ENCODE measurements at places on chromosomes 6 and 20.

- DNase-seq = no peak
Measured at GRCh38 chr6:67775333-67775732, 859.7 kb upstream of the ADGRB3 start.

GRCh38 chr20:63022501-63022900, 15.7 kb upstream of the BHLHE23 start:
- DNase-seq = no peak

- no peak for DNase-seq
Measured at GRCh38 chr6:131995917-131996316, 44.7 kb upstream of the CCN2 start.

DNA sequence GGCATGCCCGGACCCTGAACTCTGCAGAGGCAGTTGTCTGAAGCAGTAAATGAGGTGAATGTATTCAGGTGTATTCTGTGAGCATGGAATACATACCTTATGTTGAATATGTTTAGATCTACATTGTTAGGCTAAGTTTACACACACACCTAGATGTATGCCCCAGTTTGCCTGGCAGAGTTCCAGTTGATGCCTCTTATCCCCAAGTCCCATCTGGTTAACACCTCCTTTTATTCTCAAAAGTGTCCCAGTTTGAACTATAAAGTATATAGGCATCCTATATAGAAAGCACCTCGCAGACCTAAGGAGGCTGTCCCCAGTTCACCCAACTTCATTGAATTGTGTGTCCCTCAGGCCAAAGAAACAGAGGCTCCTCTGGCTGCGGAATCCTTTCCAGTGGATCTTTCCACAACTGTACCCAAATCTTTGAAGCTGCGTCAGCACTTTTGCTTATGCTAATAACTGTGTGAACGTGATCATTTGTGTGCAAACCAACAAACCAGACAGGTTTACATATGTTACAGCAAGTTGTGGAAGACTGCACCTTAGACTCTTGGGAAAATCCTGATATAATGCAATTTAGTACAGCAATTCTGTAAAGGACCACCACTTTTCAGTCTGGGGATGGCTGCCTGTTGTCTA, 4.8 kb upstream of the DHX35 start:
- no peak for DNase-seq

DNA sequence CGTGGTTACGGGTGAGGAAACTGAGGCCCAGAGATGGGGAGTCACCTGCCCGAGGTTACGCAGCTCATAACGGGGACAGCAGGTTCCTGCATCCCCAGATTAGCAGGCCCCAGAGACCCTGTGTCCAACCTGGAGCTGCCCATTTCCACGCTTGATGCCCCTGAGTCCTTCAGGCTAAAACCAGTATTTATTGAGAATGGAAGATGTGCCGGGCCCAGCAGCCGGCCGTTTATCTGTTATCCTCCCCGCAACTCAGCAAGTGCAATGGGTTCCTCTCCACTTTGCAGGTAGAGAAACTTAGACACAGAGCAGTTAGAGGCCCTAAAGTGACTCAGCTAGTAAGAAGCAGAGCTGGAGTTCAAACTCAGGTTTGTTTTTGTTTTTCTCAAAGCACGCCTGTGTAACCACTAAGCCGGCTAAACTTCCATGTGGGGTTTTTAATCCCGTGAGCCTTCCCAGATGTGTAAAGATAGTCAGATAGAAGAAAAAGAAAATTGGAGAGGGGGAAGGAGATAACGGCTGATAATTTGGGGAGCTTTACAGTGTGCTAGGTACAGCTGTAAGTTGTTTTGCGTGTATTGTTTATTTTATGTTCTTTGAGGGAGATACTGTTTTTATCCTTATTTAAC, 775 bp downstream of the PFDN4 start:
- no peak for DNase-seq

DNA sequence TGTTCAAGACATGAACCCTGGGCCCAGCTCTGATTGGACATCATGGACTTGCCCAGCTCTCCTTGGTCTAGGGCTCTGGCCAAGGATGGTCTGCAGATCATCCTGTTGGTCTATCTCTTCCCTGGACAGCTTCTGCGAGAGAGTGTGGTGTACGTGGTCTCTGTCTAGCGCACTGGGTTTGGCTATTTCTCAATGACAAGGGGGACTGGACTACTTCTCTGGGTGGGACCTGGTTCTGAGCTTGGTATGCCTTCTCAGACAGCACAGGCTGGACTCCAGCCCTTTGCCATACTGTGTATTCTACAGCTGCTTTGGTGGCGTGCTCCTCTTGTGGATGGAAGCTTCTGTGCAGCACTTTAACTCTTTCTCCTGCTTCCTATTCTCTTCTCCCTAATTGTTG, 8.5 kb upstream of the RAET1E start:
- DNase-seq = no peak

DNA sequence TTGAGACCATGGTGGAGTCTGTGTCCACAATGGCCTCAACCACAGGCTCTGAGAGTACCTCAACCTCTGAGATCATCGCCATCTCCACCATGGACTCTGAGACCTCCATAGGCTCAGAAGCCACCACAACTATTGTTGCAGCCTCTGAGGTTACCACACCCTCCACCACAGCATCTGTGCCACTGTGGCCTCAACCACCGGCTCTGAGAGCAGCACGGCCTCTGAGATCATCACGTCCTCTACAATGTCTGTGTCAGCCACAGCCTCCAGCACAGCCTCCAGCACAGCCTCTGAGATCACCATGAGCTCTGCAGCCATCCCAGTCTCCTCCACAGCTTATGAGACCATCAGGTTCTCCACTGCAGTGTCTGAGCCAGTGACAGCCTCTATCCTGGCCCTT, 19.4 kb upstream of the MUC21 start:
- no peak for DNase-seq

- DNase-seq = no peak
Measured at GRCh38 chr20:33023439-33024242, 7.8 kb upstream of the BPIFB6 start.

DNA sequence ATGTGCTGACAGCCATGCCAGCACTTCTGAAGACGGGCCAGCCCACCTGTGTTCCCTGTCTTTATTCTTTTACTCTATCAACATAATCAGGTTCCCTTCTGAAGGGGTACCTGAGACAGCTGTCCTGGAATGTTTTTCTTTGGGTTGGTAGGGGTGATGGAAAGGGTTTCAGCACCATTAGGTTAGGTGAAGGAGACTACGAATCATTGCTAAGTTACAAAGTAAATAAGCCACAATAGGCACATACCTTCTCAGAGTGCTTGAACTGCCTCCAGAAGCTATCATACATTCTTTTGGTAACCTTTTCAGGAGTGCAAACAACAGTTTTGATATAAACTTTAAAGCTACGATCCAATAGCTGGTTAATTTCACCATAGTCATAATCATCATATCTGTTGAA, 106.3 kb downstream of the SESN1 start:
- DNase-seq = no peak

- no peak for DNase-seq
Measured at GRCh38 chr20:4170621-4171537, 155.5 kb upstream of the RNF24 start.

DNA sequence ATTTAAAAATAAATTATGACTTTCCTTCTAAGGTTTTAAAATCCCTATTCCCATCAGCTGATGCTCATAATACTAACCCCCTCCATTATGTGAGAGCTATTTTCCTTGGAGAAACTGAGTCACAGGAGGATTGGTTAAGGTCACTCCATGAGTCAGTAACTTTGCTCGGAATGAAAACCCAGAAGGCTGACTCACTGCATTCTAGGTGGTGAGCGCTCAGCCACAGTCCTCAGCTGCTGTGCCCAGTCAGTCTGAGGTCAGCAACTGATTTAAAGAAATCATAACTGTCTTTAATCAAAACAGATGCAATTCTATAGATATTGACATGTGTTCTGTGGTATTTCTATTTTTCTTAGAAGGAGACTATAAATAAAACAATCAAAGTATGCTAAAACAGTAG, 359.2 kb downstream of the GJA1 start:
- no peak for DNase-seq

DNA sequence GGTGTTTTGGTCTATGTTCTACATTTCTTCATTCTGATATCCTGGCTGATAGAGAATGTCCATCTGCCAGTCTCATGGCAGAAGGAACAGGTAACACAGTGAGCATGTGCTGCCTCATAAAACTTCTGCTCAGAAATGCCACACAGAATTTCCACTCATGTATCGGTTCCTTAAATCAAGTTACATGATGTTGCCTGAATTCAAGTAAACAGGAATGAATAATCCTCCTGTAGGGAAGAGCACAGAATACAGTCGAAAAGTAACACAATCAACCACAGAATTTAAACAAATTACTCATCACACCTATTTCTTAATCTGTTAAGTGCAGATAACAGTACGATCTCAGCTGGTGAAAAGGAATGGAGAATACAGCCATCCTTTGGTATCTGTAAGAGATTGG, 74.7 kb downstream of the FAM217A start:
- no peak for DNase-seq

DNA sequence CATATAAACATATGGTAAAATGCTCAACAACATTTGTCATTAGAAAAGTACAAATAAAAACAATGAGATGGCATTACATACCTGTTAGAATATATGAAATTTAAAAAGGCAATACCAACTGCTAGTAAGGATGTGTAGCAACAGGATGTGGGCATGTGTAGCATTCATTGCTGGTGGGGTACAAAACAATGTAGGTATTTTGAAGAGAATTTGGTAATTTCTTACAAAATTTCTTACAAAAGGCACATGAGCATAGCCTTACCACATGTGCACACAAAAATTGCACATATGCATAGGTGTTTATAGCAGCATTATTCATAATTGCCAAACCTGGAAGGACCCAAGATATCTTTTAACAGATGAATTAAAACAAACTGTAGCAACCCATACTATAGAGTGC, 1355.1 kb upstream of the CITED2 start:
- DNase-seq = no peak

DNA sequence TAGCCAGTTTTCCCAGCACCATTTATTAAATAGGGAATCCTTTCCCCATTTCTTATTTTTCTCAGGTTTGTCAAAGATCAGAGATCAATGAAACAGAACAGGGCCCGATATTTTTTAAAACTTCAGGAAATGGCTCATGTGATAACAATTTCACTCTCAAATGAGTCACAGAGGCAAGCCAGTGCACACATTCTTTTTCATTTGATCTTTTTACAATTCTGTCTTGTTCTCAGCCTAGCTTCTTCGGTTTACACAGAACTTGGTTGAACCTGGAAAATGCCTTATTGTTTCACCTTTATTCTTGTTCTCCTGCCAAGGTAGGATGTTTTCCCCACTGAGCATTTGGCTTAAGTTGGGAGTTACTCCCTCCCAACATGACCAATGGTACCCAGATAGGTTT, 258.9 kb downstream of the COL12A1 start:
- no peak for DNase-seq

- DNase-seq = no peak
Measured at GRCh38 chr6:28134015-28134414, 7.7 kb upstream of the ZKSCAN8 start.

- DNase-seq = no peak
Measured at GRCh38 chr6:74597266-74597665, 608.6 kb downstream of the COL12A1 start.

DNA sequence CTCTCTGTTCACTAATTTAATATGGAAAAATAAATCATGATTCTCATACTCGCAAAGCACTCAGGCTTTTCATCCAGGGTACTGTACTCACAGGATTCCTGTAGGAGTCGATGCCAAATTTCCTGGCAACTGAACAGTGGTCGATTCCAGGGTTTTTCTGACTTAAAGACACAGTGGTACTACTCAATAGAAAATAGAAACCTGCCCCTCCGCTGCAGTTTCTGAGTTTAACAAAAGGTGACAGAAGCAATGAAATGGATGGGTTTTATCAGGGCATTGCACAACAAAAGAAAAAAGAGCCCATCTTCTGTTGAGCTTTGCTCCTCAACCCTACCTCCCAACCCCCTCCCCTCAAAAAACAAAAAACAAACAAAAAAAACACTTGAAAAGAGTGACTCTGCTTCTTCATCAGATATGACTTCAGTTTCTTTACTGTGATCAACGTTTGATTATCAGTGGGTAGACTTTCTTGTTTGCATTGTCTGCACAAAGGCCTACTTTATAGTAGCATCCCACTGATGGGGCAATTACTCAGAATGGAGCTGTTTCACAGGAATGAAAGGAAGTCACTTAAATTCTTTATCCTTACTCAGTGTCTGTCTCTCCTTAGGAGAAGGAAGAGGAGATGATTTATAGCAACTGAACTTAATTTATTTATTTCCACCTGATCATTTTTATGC, 96.2 kb upstream of the FOXO3 start:
- no peak for DNase-seq

DNA sequence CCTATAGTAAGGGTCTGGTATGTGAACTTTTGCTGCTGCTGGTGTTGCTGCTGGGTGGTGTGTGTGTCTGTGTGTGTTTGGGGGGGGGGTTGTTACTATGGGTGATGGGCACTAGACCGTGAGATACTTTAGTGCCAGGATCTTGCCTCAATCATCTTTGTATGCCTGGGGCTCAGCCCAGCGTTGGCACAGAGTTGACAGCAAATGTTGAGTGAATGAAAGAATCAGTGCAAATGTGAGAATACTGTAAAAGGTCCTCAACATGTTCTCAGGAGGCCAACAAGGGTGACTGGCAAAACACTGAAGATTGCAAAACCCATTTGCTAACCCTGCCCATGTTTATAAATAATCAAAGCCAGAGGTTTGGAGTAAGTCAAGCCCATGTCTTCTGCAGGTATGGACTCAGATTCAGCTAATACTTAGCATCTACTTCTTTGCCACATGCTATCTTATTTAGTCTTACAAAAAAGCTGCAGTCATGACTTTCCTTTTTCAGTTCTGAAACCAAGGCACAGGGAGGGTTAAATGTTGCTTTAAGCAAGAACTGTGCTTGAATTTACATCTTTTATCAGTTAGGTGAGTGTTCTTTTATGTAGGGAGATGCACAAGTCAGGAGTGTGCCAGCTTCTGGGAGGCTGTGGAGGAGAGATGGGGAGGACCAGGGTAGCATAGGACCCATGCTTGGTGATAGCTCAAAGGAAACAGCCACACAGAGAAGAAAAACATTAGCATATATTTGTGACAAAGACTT, 125.3 kb upstream of the SPACA1 start:
- DNase-seq = no peak

GRCh38 chr6:13952101-13952500, 27.3 kb downstream of the RNF182 start:
- no peak for DNase-seq

DNA sequence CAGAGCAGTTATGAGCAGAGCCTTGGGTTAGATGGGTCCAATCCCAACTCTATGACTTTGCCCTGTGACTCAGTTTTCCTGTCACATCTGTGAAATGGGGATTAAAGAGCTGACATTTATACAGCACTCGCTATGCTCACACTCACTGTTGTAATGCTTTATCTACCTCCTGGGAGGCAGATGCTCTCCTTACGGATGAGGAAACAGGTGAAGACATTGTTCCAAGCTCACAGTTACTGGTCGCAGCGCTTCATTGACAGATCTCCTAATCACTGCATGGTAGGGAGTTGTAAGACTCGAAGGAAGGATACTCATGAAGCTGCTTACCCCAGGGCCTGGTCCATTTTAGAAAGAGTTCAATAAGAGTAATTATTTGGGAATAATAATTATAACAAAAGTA, 2.9 kb upstream of the MYLK2 start:
- DNase-seq = no peak

GRCh38 chr6:26306232-26306631, 58.8 kb upstream of the BTN3A2 start:
- no peak for DNase-seq

GRCh38 chr20:63693733-63694583, 2.5 kb upstream of the TNFRSF6B start:
- no peak for DNase-seq

- no peak for DNase-seq
Measured at GRCh38 chr6:96844530-96844929, 7.3 kb upstream of the GPR63 start.
